Adrenal gland (tissue), 19 donors: ENCODE measurements at places on chromosomes 5 and 9. TPM values are rescaled to one million over a fixed set of nuclear protein-coding genes. Genes with fewer than 3 reads are reported as not detected.

ABO gene
- 9.9 TPM for polyA plus RNA-seq

GABBR2 gene
- polyA plus RNA-seq = 5.1 TPM

HOMER1 gene
- 1.2 TPM for polyA plus RNA-seq

TLX3 gene
- not detected for polyA plus RNA-seq

MEGF10 gene
- polyA plus RNA-seq = 0.94 TPM

CRHBP gene
- 20.2 TPM for polyA plus RNA-seq

PCDHGC4 gene
- 0.03 TPM for polyA plus RNA-seq

B4GALT1 gene
- 18.7 TPM for polyA plus RNA-seq

FLT4 gene
- 26.0 TPM for polyA plus RNA-seq

TMEM171 gene
- polyA plus RNA-seq = 0.16 TPM

PCDHB5 gene
- 1.6 TPM for polyA plus RNA-seq
